Psoas muscle (tissue), 8 donors: ENCODE measurements at places on chromosomes 6 and 20. TPM values are rescaled to one million over a fixed set of nuclear protein-coding genes. Genes with fewer than 3 reads are reported as not detected.

DNA sequence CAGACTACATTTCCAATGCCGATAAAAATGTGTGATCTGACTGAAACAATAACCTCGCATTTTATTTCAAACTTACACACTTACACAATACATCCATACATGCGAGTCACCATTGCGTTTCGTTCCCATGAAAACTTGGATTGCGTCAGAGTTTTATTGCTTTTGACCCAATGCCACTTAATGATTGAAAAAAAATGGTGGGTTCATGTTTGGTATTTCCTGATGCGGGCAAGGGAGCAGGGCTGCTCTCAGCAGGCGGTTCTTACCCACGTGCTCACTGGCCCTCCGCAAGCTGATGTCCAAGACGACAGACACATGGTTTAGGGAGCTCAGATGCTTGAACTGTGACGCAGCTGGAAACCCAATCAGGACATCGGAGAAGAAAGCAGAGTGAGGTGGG is 281.0 kb upstream of the SULF2 start:
- H3K4me3 ChIP-seq: no peak overlapping the region
- no peak overlapping the region for H3K27ac ChIP-seq
- DNase-seq: no peak
- no peaks in the 10 kb centered on the region for H3K4me1 ChIP-seq
- H3K36me3 ChIP-seq: no peaks in the 10 kb centered on the region

DNA sequence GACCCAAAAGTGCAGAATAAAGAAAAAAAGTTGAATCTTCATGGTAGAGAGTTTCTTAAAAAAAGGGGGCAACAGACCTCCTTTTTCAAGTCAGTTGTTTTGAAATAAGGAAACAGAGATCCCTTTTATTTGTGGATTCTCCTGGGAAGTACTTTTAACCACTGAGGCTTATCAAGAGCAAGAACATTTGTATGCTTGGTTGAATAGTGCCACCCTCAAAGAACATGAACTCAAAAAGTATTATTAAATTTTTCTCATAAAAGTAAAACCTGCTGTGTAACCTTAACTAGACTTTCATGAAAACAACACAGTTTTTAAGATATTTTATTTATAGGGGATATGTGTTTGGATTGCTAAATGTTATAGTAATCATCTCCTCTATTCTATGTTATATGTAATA is at the start of gene DEFB110:
TSS of gene DEFB110 (minus strand) at position 101 of the 400 bp plus-strand sequence. CDS start at position 42, 59 bp downstream.
- DNase-seq: no peak
- H3K27me3 ChIP-seq: no peaks in the 10 kb centered on the region
- H3K27ac ChIP-seq: no peak within 1 kb of the TSS

- H3K27ac ChIP-seq: peak overlapping the region; percentile 72
- no peaks in the 10 kb centered on the region for H3K27me3 ChIP-seq
- H3K4me3 ChIP-seq: no peak overlapping the region
- H3K36me3 ChIP-seq: no peaks in the 10 kb centered on the region
These were observed 69.8 kb downstream of the ZHX3 start for GRCh38 chr20:41247523-41248367.

- H3K27me3 ChIP-seq: no peaks in the 10 kb centered on the region
- no peaks in the 10 kb centered on the region for H3K36me3 ChIP-seq
- no peaks in the 10 kb centered on the region for H3K4me1 ChIP-seq
- H3K27ac ChIP-seq: no peak overlapping the region
- H3K4me3 ChIP-seq: no peak overlapping the region
- DNase-seq: no peak
These were observed 20.5 kb downstream of the SPDEF start for GRCh38 chr6:34535646-34536045.

DNA sequence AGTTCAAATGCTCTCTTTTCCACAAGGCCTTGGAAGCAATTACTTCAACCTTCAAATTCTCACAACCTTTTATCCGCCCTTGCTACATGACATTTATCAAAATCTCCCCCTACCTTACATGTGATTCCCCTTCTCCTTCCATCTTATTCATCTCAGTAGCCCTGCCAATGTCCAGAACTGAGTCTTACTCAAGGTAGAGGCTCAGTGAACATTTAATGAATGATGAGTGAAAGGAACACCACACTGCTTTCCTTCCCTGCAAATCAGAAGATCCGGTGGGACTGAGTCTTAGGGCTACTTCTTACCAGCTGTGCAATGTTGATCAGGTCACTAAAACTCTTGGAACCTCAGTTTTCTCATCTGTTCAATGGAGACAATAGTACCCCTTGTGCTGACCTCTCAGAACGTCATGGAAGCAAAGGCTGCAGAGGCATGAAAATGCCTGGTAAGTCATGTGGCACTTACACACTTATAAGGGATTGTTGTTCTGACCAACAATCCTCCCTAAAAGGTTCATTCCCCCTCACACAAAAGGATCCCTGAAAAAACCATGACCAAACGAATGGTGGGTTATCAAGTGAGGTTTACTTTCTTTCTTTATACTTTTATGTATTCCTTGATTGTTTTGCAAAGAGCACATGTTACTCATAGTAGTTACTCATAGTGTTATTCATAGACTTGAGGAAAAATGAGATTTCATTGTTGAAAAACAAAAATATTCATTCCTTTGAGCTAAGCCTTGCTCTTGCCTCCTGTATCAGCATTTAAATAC is 6.5 kb downstream of the MDGA1 start:
- H3K36me3 ChIP-seq: no peaks in the 10 kb centered on the region
- no peak overlapping the region for H3K27ac ChIP-seq
- H3K27me3 ChIP-seq: no peaks in the 10 kb centered on the region
- H3K4me3 ChIP-seq: no peak overlapping the region
- peaks cover 9% of the 10 kb centered on the region for H3K4me1 ChIP-seq
- no peak for DNase-seq

DNA sequence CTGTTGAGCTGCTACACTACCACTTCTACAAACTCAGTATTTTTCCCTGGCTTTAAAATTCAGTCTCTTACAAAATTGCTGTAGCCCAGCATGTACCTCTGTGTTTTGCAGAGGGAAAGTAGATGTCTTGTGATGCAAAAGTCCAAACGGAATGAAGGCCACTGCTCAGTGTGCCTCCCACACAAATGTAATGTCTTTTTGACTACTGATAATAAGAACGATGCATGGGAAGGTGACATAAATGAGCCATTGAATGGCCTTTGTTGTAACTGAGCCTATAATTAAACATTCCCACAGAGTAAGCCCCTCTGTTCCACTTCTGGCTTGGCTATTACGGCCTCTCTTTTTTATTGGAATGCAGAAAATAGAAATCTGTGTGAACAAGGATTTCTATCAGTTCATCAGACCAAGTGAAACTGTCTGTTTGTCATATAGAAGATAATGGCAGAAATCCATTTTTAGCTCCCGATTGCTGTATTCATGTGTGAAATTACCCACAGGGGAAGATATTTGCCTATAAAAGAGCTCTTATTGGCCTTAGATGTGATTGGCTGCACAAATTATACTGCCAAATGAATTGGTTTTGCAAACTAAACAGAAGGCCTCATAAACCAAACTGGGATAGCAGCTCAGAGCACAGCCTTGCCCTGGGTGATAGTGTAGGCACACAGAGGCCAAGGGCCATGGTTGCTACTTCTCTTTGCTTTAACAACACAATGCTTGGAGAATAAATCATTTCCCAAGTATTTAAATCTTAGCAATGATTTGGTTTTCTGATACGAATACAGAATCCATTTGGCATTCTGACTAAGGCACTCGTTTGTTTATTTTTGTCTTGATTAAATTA is 241.5 kb upstream of the PLN start:
- H3K27ac ChIP-seq: no peak overlapping the region
- no peak for DNase-seq
- H3K4me3 ChIP-seq: no peak overlapping the region
- H3K36me3 ChIP-seq: no peaks in the 10 kb centered on the region
- peaks cover 19% of the 10 kb centered on the region for H3K4me1 ChIP-seq
- no peaks in the 10 kb centered on the region for H3K27me3 ChIP-seq

DNA sequence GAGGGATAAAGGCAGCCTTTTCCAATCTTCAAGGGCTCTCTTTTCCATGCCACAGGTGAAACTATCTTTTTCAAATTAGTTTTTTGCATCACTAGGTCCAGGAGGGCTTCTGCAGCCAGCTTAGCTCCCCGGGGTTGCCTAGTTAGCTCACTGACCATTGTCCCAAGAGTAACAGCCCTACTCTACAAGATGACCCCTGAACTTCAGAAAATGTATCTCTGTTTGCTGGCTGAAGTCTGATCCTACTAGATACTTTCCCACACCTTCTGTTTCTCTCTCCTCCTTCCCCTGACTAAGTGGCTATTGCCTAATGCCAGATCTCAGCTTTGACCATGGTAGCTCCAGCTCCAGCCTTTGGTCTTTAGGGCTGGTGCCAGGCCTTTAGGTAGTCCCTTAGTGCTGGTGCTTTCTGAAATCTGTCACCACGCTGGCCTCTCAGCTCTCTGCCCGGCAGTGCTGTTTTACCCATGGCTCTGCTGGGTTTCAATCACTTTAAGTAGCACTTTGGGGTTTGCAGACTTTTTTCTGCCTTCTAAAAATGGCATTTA is 255.1 kb downstream of the RNGTT start:
- no peak for DNase-seq
- H3K4me1 ChIP-seq: no peaks in the 10 kb centered on the region
- H3K36me3 ChIP-seq: no peaks in the 10 kb centered on the region
- no peak overlapping the region for H3K4me3 ChIP-seq
- no peak overlapping the region for H3K27ac ChIP-seq

DNA sequence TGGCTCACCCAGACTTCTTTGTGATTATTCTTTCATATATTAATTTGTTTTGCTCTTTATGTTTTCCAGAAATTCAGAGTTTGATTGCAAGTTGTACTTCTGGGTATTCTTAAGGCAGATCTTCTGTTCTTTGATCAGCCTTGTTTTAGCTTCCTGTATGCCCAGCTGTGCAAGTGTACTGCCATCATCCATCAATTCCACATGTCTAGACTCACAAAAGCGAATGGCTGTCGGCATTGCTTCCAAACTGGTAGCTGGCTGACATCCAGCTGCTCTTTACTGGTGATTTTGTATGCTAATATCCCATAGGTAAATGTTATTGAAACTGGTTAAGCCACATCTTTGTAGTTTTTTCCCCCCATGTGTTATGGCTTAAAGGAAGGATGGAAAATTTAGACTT is 1084.8 kb upstream of the CITED2 start:
- no peak overlapping the region for H3K27ac ChIP-seq
- no peaks in the 10 kb centered on the region for H3K4me1 ChIP-seq
- no peak overlapping the region for H3K4me3 ChIP-seq
- no peak for DNase-seq
- H3K27me3 ChIP-seq: no peaks in the 10 kb centered on the region

GRCh38 chr6:63114610-63115211 is 96.6 kb upstream of the FKBP1C start:
- H3K27me3 ChIP-seq: no peaks in the 10 kb centered on the region
- H3K4me1 ChIP-seq: no peaks in the 10 kb centered on the region
- no peak for DNase-seq
- H3K36me3 ChIP-seq: no peaks in the 10 kb centered on the region
- H3K4me3 ChIP-seq: no peak overlapping the region

- no peak overlapping the region for H3K4me3 ChIP-seq
- no peaks in the 10 kb centered on the region for H3K27me3 ChIP-seq
- H3K27ac ChIP-seq: no peak overlapping the region
- DNase-seq: peak; percentile 31
These were observed 25.7 kb downstream of the TGM2 start for GRCh38 chr20:38139156-38139912.

- H3K4me1 ChIP-seq: peaks cover 35% of the 10 kb centered on the region
- no peak for DNase-seq
- peaks cover 11% of the 10 kb centered on the region for H3K36me3 ChIP-seq
- no peaks in the 10 kb centered on the region for H3K27me3 ChIP-seq
- peak overlapping the region; percentile 70 for H3K4me3 ChIP-seq
These were observed 740 bp downstream of the NELFCD start for GRCh38 chr20:58981628-58982364.

DNA sequence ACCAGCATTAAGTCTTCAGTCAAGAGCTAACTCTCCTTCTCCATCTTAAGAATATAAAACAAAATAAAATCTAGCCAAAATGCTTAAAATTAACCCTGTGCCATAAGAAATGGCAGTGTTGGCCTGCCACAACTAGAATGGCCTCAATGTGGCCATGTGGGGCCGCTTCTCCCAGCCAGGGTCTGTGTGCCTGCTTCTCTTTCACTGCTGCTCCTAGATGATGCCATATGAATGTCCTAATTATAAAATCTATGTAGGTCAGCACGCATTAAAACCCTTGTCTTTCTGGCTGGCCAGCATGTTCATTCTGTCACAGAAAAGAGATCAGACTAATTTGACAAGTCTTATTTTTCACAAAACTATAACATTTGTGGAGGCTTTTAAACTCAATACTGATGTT is 102.6 kb downstream of the C6orf118 start:
- no peaks in the 10 kb centered on the region for H3K27me3 ChIP-seq
- H3K4me3 ChIP-seq: no peak overlapping the region
- no peak for DNase-seq
- no peaks in the 10 kb centered on the region for H3K36me3 ChIP-seq
- H3K4me1 ChIP-seq: no peaks in the 10 kb centered on the region
- H3K27ac ChIP-seq: no peak overlapping the region

- H3K27me3 ChIP-seq: no peaks in the 10 kb centered on the region
- H3K27ac ChIP-seq: no peak overlapping the region
- H3K36me3 ChIP-seq: no peaks in the 10 kb centered on the region
- H3K4me3 ChIP-seq: no peak overlapping the region
These were observed 169.8 kb downstream of the ERMARD start for GRCh38 chr6:169921217-169921616.

GRCh38 chr6:163370464-163371117 is 43.9 kb upstream of the QKI start:
- H3K4me1 ChIP-seq: no peaks in the 10 kb centered on the region
- no peak overlapping the region for H3K4me3 ChIP-seq
- no peak for DNase-seq
- no peaks in the 10 kb centered on the region for H3K36me3 ChIP-seq

DNA sequence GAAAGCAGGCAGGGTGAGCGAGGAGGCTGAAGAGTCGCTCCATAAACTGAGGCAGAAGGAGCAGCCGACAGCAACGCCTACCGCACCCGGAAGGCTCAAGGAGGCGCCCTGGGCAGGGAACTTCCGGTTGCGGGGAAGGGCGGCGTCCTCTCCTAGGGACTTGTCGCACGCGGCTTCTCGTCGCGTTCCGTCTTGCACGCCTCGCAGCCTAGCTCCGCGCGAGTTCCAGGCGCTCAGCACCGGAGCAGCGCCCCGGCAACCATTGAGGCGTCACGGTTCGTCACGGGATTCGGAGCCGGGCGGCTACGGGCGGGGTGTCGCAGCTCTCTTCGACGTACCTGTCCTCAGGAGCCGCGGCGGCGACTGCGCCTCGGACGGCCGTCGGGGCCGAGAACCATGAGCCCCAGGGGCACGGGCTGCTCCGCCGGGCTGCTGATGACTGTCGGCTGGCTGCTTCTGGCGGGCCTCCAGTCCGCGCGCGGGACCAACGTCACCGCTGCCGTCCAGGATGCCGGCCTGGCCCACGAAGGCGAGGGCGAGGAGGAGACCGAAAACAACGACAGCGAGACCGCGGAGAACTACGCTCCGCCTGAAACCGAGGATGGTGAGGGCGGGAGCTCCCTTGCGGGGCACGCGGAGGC is at the start of gene SPACA1:
TSS of gene SPACA1 (plus strand) at position 332 of the 641 bp plus-strand sequence. CDS start at position 397, 65 bp downstream.
- H3K36me3 ChIP-seq: no peaks in the 10 kb centered on the region
- no peak within 1 kb of the TSS for H3K4me3 ChIP-seq
- DNase-seq: peak; percentile 42
- peaks cover 9% of the 10 kb centered on the region for H3K27me3 ChIP-seq
- no peak within 1 kb of the TSS for H3K27ac ChIP-seq
- H3K4me1 ChIP-seq: no peaks in the 10 kb centered on the region

GRCh38 chr20:1840817-1841553 is 54.2 kb upstream of the SIRPA start:
- no peak for DNase-seq
- H3K36me3 ChIP-seq: no peaks in the 10 kb centered on the region
- H3K27me3 ChIP-seq: no peaks in the 10 kb centered on the region
- peaks cover 10% of the 10 kb centered on the region for H3K4me1 ChIP-seq
- peak overlapping the region; percentile 67 for H3K27ac ChIP-seq

KCNS1 gene
- total RNA-seq: not detected

GPX6 gene
- total RNA-seq: not detected

HMGN4 gene
- total RNA-seq: 38.4 TPM

DOP1A gene
- 13.8 TPM for total RNA-seq

SEL1L2 gene
- total RNA-seq: 1.3 TPM

ULBP2 gene
- total RNA-seq: not detected

FKBP1C gene
- total RNA-seq: not detected
